ENCODE measurements at places on chromosomes 5 and 9.

- DNase-seq: no peak
These were observed 15.9 kb downstream of the PPP2R2B start for GRCh38 chr5:146862641-146863040.

- DNase-seq: no peak
These were observed 73.6 kb downstream of the DOCK2 start for GRCh38 chr5:169710675-169711074.

- DNase-seq: no peak
These were observed 27.3 kb downstream of the FOXE1 start for GRCh38 chr9:97880336-97880735.

DNA sequence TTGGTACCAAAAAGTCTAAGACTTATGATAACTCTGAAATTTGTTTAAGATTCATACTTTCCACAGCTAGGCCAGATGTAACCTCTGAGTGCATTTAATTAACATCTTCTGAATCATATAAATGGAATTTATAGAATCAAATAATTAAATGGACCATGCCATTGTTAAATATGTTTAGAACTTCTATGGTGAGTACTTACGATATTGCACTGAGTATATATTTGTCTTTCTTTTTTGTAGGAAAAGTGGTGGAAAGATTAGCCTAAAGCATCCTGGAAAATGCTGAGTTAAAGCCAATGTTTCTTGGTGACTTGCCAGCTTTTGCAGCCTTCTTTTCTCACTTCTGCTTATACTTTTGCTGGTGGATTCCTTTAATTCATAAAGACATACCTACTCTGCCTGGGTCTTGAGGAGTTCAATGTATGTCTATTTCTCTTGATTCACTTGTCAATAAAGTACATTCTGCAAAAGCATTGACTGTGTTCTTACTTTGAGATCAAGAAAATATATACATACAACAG, 11.9 kb downstream of the SPINK6 start:
- no peak for DNase-seq

DNA sequence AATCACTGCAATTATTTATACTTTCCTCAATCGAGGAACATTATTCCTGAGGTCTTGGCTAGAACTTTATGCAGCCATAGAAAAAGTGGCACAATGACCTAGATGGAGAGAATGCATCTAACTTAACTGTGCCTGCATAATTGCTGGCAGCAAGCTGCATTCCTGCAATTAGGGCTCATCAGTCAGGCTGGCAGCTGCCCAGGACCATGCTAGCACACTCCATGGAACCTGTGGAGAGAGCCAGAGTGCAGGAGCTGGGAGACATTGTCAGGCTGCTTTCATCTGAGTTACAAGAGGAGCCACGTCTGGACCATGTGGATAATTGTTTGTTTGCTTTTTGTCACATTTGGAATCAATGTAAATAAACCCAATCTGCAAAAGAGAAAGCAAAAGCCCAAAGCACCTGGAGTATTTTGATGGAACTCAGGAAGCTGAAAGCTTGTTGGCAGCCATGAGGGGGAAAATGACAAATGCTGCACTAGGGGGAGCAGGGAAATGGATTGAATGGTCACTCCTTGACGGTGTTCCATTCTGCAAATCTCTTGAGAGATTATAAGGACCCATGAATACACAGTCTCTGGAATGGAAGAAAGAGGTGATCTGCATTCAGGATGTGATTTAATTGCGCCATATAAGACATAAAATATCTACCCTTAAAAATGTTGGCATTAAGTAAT, 839.9 kb downstream of the MAT2B start:
- no peak for DNase-seq

DNA sequence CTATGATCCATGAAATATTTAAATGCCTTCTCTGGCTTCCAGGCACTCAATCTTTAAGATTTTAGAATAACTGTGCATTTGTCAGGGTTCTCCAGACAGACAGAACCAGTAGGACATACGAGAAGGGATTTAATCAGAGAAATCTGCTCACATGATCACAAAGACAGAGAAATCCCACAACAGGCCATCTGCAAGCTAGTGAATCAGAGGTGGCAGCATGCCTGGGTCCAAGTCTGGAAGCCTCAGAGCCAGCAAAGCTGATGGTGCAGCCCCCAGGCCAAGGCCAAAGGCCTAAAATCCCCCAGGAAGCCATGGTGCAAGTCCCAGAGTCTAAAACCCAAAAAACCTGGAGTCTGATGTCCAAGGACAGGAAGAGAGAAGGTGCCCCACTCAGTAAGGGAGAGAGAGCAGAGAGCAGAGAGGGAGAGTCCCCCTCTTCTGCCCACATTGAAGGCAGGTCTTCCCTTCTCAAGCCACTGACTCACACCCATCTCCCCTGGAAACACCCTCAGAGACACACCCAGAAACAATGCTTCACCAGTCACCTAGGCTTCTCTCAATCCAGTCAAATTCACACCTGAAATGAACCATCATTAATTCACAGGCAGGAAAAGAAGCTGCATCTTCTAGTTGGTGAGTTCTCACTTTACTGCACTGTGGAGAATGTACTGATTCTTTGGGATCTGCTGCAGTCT, 48.7 kb downstream of the CAMSAP1 start:
- DNase-seq: no peak

- DNase-seq: no peak
These were observed 108.2 kb upstream of the GPR151 start for GRCh38 chr5:146624179-146624578.

DNA sequence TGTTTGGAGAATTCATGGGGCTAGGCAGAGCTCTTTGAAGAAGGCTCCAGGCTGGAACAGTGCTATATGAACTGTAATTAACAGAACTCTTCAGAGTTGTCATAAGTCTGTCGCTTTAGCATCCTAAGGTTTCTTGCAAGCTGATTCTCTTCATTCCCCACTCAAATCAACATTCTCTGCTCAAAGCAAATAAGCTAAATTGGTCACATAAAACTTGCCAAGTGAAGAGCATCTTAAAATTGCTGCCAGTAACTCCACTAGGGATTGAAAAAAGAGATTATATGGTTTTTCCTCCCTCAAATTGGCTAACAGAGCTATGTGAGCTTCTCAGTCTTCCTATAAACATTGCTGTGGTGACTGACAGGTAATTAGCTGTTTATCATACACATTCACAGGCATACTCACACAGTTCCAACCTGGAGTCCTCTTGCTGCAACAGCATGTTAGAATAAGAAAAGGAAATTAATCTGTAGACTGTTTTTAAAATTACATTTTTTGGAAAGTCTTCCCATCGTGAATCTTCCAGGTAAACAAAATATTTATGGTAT, 298.5 kb upstream of the ATP10B start:
- DNase-seq: no peak

DNA sequence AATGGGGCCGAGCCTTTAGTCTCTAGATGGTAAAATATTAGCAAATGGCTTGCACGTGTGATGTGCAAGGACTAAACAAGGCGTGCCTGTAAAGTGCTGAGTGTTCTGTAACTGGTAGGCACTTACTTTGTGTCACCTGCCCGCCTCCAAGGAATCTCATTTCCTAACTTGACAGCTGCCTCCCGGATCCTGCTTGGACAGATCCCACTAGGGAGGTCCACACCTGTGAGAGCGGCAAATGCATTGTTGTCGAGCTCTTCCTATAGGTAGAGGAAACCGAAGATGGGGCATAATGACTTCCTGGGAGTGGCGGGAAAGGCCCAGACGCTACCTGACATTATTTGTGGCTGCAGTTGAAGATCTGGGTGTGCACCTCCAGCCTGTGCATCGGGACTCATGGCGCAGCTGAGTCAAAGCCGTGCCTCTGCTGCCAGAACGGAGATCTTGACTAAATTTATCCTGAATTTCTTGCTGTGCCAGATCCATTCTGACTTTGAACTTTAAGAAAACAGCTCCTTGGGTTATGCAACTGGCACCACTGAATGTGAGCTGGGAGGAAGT, 79.8 kb downstream of the TENT4A start:
- DNase-seq: no peak

DNA sequence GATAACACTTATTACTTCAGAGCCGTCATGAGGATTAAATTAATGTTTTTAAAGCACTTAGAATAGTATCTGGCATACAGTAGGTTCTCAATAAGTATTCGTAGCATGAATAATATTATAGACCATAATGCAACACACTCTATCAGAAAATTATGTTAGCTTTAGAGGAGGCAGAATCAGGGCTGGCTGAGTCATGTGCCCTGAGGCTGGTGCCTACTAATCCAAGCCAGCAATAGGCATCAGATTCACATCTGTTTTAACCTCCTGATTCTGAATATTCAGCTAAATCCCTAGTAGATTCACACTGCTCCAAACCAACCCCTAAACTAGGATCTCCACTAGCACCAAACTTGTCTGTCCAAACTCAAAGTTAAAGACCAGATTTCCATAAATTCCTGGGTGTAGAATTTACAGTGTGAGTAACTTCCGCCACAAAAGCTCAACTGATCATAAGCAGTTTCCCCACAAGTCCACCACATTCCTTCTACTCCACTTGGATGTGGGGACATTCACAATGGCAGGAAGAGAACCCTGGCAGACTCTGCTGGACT, 170.0 kb upstream of the DAPK1 start:
- DNase-seq: no peak

All from stimulated activated CD4-positive, alpha-beta T cell treated with anti-CD3 and anti-CD28 coated beads, Interleukin-12 subunit alpha, Interleukin-12 subunit beta, amount 100 ng/mL, for 24 hours (primary cell).